Activated CD8-positive, alpha-beta T cell treated with anti-CD3 and anti-CD28 coated beads for 36 hours (primary cell): ENCODE measurements at places on chromosomes 7 and 10. TPM values are rescaled to one million over a fixed set of nuclear protein-coding genes. Genes with fewer than 3 reads are reported as not detected.
A peak's percentile ranks its signal among the peaks of the same experiment; 100 is the strongest.

Gene GHRHR
- total RNA-seq, result not detected

Gene TAF5
- total RNA-seq, result 11.1 TPM

Gene CREB3L2
- 21.0 TPM for total RNA-seq

Gene NOLC1
- 210 TPM for total RNA-seq

Gene SRGN
- 279 TPM for total RNA-seq

Gene C7orf33
- not detected for total RNA-seq

Gene PFKFB3
- total RNA-seq, result 117 TPM

- H3K27ac ChIP-seq, result peak overlapping the region; percentile 95
- no peak for DNase-seq
- peaks cover 58% of the 10 kb centered on the region for H3K36me3 ChIP-seq
- H3K4me3 ChIP-seq, result no peak overlapping the region
- peaks cover 89% of the 10 kb centered on the region for H3K4me1 ChIP-seq
These were observed 8.0 kb downstream of the VSIR start for GRCh38 chr10:71765176-71765904.

DNA sequence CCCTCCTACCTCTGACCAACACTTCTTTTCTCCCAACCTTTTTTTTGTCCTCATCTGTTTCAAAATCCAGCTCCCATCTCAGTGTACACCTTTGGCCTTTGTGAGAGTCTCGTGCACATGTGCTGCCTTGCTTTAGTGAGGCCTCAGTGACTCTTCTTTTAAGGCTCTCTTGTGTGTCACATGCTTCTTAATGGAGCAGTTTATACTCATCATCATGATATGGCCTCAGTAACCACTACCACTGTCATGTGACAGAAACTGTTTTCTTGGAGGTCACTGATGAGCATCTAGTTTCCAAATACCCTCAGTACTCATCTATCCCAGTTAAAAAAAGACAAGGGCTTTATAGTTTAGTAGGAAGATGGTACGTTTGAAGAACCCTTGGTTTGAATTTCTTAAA, 8.1 kb upstream of the ARHGAP22 start:
- H3K27me3 ChIP-seq, result peaks cover 14% of the 10 kb centered on the region
- H3K4me3 ChIP-seq, result no peak overlapping the region
- no peak for DNase-seq
- no peaks in the 10 kb centered on the region for H3K4me1 ChIP-seq
- H3K27ac ChIP-seq, result no peak overlapping the region
- no peaks in the 10 kb centered on the region for H3K36me3 ChIP-seq

GRCh38 chr7:94962661-94963060, 55.3 kb downstream of the PPP1R9A start:
- H3K36me3 ChIP-seq, result no peaks in the 10 kb centered on the region
- H3K27me3 ChIP-seq, result no peaks in the 10 kb centered on the region
- no peak for DNase-seq
- no peak overlapping the region for H3K4me3 ChIP-seq
- no peak overlapping the region for H3K27ac ChIP-seq

DNA sequence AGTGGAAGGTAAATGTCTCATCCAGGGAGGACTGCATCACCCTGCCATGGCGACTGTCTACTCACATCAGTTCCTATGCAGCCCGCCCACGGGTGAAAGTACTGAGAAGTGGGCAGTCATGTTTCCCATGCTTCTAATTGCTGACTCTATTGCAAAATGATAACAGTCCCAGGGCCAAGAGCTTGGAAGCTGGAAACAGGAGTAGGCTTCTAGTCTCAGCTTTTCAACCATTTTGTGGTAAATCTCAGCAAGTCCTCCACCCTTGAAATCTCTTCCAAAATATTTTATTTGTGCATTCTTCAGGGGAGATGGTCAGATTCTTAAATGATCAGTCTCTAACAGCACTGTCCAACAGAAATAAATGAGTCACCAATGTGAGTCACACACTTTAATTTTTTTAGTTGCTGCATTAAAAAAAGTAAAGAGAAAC, 48.1 kb upstream of the TARP start:
- peak; percentile 66 for DNase-seq
- peak overlapping the region; percentile 29 for H3K4me3 ChIP-seq
- H3K27ac ChIP-seq, result peak overlapping the region; percentile 86
- no peaks in the 10 kb centered on the region for H3K36me3 ChIP-seq

DNA sequence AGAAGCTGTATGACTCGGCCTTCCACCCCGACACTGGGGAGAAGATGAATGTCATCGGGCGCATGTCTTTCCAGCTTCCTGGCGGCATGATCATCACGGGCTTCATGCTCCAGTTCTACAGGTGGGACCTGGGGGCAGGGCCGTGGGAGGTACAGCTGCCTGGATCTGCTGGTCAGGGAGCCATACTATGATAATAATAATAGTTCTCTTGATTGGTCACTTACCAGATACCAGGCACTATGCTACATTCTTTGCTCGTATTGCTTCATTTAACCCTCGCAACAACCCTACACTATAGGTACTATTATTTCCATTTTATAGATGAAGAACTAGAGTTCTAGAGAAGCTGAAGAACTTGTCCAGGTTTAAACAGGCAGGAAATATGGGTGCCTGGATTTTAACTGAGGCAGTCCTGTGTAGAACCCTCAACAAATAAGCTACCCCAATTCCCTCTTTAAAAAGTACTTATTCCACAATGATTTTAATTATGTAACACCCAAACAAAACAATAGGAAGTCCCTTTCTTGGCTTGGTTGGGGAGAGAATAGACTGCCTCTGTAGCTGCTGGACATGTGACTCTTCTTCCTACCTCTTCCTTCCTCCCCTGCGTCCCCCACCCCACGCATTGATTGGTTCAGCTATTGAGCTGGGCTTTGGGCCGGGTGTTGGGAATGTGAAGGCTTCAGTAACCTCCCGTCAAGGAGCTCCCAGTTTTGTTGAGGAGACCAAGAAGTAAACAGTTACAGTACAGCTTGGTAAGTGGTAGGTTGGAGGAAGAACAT, 12.8 kb downstream of the SFXN2 start:
- H3K27ac ChIP-seq, result peak overlapping the region; percentile 13
- peaks cover 12% of the 10 kb centered on the region for H3K4me1 ChIP-seq
- peaks cover 39% of the 10 kb centered on the region for H3K36me3 ChIP-seq

GRCh38 chr10:8278099-8278498, 223.6 kb downstream of the GATA3 start:
- peak; percentile 29 for DNase-seq
- H3K27ac ChIP-seq, result no peak overlapping the region
- H3K4me3 ChIP-seq, result no peak overlapping the region
- H3K36me3 ChIP-seq, result no peaks in the 10 kb centered on the region
- peaks cover 8% of the 10 kb centered on the region for H3K4me1 ChIP-seq

- H3K36me3 ChIP-seq, result peaks cover 19% of the 10 kb centered on the region
- no peak overlapping the region for H3K27ac ChIP-seq
- no peaks in the 10 kb centered on the region for H3K27me3 ChIP-seq
- DNase-seq, result no peak
These were observed 214.2 kb upstream of the KAT6B start for GRCh38 chr10:74612195-74612594.

GRCh38 chr10:11758527-11759236, 16.5 kb downstream of the ECHDC3 start:
- peaks cover 4% of the 10 kb centered on the region for H3K4me1 ChIP-seq
- H3K27me3 ChIP-seq, result no peaks in the 10 kb centered on the region
- H3K36me3 ChIP-seq, result no peaks in the 10 kb centered on the region
- DNase-seq, result no peak

DNA sequence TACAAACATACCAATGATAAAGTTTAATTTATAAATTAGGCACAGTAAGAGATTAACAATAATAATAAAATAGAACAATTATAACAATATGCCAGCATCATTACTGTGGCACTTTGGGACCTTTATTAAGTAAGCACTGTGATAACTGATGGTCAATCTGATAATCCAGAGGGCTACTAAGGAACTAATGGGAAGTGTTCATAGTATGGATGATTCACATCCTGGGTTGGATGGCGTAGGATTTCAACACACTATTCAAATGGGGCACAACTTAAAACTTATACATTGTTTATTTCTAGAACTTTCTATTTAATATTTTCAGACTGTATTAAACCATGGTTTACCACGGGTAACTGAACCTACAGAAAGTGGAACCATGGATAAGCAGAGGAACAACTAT, 90.8 kb downstream of the KIF20B start:
- no peaks in the 10 kb centered on the region for H3K4me1 ChIP-seq
- no peak for DNase-seq
- peaks cover 15% of the 10 kb centered on the region for H3K27me3 ChIP-seq
- H3K36me3 ChIP-seq, result no peaks in the 10 kb centered on the region
- H3K27ac ChIP-seq, result no peak overlapping the region

DNA sequence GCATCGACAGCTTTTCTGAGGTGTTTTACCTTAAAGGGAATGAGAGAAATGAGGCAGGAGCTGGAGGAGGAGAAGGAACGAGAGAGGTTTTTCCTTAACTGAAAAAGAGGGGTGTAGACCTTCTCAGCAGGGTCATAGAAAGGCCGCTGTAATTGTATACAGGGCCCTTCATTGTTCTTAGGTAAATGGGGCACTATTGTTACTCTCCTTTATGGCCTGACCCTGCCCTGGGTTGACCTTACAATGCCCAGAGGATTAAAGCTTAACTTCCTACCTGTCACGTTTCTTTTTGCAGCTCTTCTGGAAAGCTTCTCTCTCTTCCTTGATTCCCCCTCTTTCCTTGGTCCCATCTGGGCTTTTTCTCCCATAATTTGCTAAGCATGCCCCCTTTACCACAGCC, 13.7 kb upstream of the PDLIM1 start:
- no peak overlapping the region for H3K27ac ChIP-seq
- H3K4me1 ChIP-seq, result no peaks in the 10 kb centered on the region
- H3K36me3 ChIP-seq, result no peaks in the 10 kb centered on the region
- no peak overlapping the region for H3K4me3 ChIP-seq
